ENCODE measurements at places on chromosomes 3 and 15. TPM values are rescaled to one million over a fixed set of nuclear protein-coding genes. Genes with fewer than 3 reads are reported as not detected.

Gene DNAH1
- total RNA-seq = 8.3 TPM

- no peak for DNase-seq
Observed at GRCh38 chr3:168424059-168424734, 328.5 kb upstream of the GOLIM4 start.

Gene LMAN1L
- 4.3 TPM for total RNA-seq

Gene MYZAP
- total RNA-seq = not detected
